ENCODE measurements at places on chromosomes 3 and 15.

DNA sequence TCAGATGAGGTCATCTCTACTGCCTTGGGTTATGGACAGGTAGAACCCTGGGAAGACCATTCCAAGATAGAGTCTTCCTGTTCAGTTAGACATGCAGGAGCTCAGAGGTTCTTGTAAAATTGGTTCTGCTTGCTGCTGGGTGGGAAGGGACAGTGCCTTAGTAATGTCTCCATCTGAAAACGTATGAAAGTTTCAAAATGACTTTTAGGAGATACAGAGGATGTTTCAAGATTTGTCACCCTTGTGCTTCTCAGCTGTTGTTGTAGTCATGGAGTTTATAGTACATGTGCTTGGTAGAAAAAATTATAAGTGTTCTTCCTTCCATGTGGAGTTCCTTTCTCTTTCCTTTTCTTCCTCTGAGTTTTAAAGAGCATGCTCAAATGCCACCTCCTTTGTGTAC is 885.2 kb upstream of the CFAP20DC start:
- no peak for DNase-seq

GRCh38 chr3:188021041-188021440 is 132.9 kb upstream of the LPP start:
- DNase-seq, result no peak

DNA sequence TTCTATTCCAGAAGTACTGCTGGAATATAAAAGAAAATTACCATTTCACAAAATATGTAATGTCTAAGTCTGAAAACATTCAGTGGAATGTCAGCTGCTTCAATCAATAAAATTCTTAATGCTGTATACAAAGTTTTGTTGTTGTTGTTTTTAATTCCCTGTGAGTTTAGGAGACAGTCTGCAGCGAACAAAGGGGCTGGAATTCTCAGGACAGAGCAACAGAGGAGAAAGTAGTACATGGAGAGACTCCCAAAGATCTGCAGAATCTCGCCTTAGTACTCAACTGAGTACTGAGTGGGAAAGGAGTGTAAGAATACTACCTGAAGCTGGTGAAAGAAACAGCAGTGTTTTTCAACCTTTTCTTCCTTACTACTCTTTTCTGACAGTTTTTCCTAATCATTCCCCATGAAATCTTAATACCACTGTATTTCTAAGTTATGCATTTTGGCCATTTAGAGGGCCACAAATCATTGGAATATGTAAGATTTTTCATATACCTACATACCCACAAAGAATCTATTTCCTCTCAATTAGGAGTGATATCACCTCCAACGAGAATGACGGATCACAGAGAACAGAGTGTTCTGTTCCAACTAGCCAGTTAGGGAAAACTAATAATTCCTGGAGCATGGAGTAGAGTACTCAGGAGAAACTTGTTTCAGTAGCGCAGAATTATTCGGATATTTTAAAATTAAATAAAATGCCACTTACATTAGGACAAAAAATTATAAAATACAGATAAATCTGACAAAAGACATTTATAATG is 16.0 kb downstream of the ANKRD28 start:
- DNase-seq, result no peak

DNA sequence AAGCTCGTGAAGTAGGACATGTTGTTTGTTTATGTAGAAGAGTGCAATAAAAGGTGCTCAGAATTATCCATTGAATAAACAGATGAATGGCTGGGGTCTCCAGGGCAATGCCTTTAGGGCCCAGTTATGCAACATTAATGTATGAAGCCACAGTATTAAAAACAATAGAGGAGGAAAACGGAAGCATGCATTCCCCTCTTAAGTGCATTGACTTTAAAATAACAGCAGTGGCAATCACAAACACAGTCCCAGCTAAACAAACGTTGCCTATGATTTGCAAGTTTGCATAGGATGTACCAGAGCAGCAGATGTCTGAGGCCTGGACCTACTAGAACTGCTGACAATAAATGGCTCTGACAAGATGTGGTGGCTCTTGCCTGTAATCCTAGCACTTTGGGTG is 60.6 kb upstream of the GCNT3 start:
- no peak for DNase-seq

- DNase-seq, result no peak
Observed at GRCh38 chr15:47484059-47484458, 233.2 kb upstream of the SEMA6D start.

GRCh38 chr3:47533996-47534454 is 20.5 kb upstream of the ELP6 start:
- DNase-seq, result no peak
